Ecto neural progenitor cell (in vitro differentiated cells): ENCODE measurements at places on chromosomes 7 and 10.

DNA sequence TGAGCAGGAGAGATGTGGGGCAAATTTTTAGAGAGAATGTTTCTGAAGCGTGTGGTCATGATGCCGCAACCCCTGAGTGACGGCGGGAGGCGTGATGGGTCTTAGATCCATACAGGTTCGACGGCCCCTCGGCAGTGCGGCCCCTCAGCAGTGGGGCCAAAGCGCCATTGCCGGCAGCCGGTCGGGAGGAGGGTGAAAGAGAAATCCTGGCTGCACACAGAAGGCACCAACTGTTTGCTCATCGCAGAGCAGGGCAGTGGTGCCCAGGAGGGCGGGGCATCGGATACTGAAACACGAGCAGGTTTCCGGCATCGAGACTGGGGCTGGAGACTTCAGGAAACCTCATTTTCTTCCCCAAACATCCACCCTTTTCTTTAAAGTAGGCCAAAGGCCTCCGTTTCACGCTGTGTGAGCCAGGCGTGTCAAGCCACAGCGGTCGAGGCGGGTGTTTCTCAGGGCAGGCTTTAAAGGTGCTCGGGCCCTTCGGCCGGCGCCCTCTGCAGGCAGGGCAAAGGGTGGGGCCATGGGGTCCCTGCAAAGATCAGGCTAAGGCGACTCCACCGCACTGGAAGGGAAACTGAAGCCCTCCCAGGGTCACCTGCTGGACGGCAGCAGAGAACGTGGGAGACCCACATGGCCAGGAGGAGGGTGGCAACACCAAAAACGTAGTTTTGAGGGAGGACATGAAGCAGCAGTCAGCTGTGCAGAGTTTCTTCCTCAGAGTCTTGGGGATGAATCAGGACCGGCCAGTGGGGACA, 42.0 kb upstream of the PPP2R2D start:
- peak; percentile 36 for DNase-seq

DNA sequence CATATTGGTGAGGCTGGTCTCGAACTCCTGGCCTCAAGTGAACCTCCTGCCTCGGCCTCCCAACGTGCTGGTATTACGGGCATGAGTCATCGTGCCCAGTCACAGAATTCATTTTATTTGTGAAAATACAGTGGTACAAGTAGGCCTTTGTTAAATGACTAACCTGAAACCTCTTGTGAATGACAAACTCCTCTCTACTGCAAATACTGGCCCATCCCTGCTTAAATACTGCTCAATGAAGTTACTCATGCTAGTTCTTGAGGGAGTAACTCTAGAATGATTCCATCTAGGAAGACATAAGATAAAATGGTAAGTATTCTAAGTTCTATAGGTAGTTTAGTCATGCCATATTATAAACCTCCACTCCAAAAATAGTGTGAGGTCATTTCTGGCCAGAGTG, 80.7 kb downstream of the UBE2H start:
- DNase-seq: no peak

GRCh38 chr7:26186364-26187311, 13.9 kb downstream of the HNRNPA2B1 start:
- DNase-seq: no peak

GRCh38 chr10:129832573-129833467, 131.3 kb downstream of the EBF3 start:
- peak; percentile 38 for DNase-seq

GRCh38 chr7:74252893-74253292, 1.3 kb downstream of the RFC2 start:
- no peak for DNase-seq

DNA sequence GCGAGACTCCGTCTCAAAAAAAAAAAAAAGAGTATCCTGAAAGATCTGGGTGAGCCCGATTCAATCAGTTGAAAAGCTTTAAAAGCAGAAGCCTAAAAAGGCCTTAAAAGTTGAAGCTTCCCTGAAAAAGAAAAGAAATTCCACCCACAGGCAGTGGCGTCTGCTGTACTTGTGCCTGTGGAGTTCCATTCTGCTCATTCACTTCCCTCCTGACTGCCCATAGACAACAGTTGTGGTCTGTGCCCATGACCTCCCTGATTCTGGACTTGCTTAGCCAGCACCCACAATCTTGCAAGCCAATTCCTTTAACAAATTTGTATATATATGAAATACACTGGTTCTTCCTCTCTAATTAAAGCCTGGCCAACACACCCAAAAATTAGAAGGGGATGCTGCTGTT, 141.7 kb downstream of the DLG5 start:
- DNase-seq: no peak

DNA sequence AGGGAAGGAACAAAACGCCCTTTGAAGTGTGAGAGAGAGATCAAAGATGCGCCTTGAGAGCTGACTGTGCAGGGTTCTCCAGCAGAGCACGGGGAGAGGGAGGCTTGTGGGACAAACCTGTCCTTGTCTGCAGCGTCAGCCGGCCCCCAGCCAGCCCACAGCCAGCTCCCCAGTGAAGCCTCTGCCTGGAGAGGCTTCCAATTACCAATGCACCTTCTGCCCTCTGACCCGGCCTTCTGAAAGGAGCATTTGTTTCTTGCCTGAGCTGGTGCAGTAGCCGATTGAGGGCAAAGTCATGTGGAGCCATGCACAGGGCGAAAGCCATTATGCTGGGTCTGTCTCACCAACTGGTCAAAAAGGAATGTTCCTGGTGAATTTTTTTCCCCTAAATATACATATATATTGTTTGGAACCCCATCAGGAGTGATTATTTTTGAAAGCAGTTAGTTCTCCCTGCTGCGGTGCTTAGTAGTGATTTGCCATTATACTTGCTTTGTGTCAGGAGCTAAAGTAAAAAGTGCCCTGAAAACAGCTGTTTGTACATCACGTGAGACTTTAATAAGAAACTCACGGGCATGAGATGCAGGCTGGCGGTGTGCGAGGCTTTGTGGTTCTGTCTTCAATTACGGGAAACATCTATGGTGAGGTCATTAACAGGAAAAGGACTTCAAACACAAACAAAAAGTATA, 268.6 kb downstream of the KLF6 start:
- peak; percentile 62 for DNase-seq

DNA sequence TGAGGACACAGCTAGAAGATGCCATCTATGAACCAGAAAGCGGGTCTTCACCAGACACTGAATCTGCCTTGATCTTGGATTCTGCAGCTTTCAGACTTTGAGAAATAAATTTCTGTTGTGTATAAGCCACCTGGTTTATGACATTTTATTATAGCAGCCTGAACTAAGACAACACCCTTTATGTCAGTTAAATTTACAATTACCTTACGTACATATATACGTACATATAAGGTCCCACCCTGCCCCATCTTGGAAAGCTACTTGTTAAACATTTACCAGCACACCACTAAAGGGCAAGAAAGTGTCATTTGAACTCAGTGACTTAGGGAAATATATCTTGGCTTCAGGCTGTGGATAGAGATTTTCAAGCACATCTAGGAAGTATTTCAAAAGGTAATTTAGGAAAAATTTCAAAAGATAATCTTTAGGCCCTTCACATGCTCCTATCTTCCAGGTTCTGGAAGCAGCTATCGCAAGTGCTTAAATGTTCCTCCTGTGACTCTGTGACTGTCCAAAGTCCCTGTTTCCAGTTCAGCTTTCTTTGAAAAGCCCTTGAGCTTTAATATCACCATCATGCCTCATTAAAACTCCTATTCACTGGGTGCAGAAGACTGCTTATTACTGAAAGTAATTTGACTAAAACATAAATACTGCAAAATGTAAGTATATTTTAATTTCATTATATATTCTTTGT, 9.6 kb upstream of the SRI start:
- DNase-seq: no peak

GRCh38 chr7:90843472-90843871, 247.4 kb downstream of the CDK14 start:
- no peak for DNase-seq

- DNase-seq: no peak
Measured at GRCh38 chr10:59047957-59048618, 128.4 kb upstream of the PHYHIPL start.

DNA sequence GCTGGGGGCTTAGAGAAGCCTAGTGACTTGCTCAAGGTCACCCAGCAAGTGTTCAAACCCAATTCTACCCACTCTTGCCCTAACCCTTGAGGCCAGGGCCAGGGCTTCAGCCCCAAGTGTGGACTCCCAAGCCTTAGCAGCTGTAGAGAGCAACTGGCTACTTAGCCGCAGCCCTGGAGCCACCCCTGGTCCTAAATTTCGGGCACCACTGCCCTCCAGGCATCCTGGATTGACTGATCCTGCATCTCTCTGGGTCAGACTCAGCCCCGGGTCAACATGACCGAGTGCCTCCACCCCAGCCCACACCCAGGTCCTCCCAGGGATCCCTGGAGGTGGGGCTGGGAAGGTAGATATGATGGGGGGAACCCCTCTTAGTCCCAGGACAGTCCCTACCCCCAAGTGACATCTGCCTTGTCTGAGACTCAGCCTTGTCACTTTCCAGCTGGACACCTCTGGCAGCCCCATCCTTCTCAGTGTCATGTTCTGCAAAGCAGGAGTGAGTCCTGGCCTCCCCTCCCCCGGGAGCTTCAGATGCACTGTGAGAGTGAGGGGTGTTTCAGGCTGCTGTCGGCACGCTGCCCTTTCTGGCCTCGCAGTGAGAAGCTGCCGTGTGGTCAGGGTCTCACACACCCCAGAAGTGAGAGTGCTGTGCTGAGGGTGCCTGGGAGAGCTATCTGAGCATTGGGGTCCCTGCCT, 89.8 kb downstream of the ZMIZ1 start:
- no peak for DNase-seq

GRCh38 chr7:134836447-134836846, 57.0 kb downstream of the CALD1 start:
- DNase-seq: no peak

- DNase-seq: peak; percentile 64
Measured at GRCh38 chr10:7525314-7526016, 114.6 kb upstream of the SFMBT2 start.

- no peak for DNase-seq
Measured at GRCh38 chr7:20224025-20224424, 6.8 kb upstream of the MACC1 start.

DNA sequence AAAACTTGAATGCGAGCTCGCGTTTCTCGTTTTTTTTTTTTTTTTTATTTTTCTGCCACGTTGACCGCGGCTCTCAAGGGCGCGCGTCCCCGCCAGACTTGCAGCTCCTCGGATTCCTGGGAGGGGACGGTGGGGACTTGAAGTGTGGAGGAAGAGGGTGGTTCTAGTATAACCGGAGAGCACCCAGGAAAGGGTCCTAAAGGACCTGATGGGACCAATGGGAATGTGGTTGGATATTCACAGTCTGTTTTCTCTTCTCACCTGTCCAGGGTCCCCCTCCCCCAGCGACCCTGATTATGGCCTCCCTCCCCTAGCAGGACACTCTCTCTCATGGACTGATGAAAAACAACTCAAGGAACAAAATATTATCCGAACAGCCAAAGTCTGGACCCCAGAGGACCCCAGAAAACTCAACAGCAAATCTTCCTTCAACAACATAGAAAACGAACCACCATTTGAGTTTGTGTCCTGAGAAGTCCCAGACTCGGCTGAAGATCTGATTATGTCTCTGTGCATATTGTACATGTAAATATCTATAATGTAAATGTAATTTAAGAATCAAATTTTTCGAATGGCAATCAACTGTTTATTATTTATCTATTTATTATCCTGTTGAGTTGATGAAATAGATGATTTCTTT, 1.4 kb downstream of the PTF1A start:
- no peak for DNase-seq

DNA sequence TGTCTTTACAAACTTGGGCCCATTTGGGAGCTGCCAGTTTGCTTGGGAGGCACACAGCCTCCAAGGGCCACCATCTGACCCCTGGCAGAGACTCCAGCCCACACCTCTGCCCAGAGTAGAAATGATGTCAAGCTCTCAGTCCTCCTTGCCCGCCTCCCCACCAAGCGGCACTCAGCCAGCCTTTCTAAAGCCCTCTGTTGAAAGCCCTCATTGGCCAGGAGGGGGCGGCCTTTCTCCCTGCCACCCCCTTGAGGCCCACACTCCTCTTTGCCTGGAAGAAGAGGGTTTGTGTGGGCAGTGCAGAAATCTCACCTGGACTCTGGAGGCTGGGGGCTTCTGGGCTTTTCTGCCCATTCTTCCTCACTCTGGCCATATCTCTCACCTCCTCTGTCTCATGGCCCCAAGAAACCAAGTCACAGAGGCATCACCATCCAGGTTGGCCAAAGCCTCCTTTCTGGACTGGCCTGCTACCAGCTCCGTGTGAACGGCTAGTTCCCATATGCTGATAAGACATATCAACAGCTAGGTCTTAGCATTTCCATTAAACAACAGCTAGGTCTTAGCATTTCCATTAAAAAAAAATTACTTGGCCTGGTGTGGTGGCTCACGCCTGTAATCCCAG, 36.1 kb downstream of the UBTD1 start:
- peak; percentile 73 for DNase-seq

DNA sequence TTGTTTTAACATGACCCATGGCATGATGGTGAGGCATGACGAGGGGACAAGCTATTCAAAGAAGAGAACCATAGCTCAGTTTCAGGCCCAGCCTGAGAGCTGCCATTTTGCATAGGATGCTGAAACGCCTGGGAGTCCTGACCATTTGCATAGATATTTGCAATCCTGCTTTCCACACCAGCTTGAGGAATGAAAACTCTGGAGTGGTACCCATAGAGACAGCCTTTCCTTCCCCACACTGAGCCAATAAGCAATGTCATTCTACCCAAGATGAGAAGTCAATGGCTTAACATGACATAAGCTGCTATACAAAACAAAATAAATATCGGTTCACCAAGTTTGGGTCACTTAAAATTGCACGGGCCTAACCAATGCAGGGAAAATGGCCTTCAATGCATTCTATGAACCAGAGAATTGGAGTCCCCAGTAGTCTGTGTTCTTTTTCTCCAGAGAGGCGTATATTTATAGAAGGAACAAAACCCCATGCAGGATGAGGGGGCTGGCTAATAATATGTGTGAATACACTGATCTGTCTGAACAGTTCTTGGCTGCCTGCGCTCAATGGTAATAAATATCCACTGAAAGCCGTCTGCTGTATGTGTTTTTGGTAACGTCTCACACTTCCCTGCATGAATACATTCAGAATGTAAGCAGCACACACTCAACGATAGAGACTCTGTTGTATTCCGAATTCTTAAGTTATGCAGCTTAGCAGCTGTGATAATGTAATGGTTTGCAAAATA, 329.3 kb downstream of the FRMD4A start:
- DNase-seq: no peak

- DNase-seq: no peak
Measured at GRCh38 chr7:108815815-108816214, 246.1 kb downstream of the DNAJB9 start.
